ENCODE measurements at places on chromosomes 1 and 21. TPM values are rescaled to one million over a fixed set of nuclear protein-coding genes. Genes with fewer than 3 reads are reported as not detected.

- no peak for DNase-seq
- no peak overlapping the region for H3K27ac ChIP-seq
- H3K4me3 ChIP-seq, result no peak overlapping the region
- peaks cover 10% of the 10 kb centered on the region for H3K36me3 ChIP-seq
- no peaks in the 10 kb centered on the region for H3K27me3 ChIP-seq
- H3K4me1 ChIP-seq, result peaks cover 9% of the 10 kb centered on the region
Observed at GRCh38 chr1:110385369-110385768, 5.5 kb downstream of the SLC16A4 start.

GRCh38 chr1:214213136-214213535 is 67.8 kb upstream of the SMYD2 start:
- no peaks in the 10 kb centered on the region for H3K36me3 ChIP-seq
- DNase-seq, result no peak
- H3K4me3 ChIP-seq, result no peak overlapping the region

DNA sequence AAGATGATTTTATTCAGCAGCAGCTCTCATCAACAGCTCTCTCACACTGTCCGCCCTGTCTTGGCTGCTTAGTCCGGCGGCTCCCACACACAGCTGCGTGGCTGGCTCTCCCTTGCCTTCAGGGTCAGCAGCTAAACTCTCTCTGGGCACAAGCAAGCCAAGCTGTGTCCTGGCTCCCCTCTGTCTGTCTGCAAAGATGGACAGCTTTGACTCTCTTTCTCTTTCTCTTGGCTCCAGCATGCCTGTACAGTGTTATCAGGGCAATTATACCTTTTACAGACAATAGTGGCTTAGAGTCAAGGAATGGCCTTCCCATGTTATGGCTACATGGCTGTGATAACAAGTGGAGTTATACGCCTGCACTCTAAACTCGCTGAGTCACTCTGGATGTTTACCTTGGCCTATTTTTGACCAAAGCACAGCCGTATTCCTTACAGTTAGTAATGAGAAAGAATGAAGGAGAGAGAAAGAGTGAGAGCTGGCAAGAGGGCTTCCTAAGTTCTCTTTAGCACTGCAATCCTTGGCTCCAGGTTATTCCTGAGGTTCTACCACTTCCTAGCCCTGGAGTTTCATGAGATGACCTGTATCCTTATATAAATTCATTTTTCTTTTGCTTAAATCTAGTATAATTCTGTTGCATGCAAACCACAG is 59.9 kb upstream of the ZSWIM5 start:
- H3K27ac ChIP-seq, result peak overlapping the region; percentile 69
- H3K27me3 ChIP-seq, result no peaks in the 10 kb centered on the region
- no peak overlapping the region for H3K4me3 ChIP-seq
- peaks cover 11% of the 10 kb centered on the region for H3K4me1 ChIP-seq

DNA sequence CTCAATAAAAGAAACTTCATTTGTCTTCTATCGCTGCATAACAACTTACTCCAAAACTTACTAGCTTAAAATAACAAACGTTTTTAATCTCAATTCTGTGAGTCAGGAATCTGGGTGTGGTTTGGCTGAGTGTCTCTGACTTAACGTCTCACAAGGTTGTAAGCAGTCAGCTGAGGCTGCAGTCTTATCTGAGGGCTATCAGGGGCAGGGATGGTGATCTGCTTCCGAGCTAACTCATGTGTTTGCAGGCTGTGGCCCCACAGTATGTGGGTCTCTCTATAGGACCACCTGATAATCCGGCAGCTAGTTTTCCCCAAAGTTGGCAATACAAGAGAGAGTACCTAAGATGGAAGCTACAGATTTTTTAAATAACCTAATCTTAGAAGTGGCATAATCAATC is 234.2 kb upstream of the FGGY start:
- H3K36me3 ChIP-seq, result no peaks in the 10 kb centered on the region
- DNase-seq, result no peak
- no peak overlapping the region for H3K4me3 ChIP-seq
- H3K4me1 ChIP-seq, result no peaks in the 10 kb centered on the region
- no peaks in the 10 kb centered on the region for H3K27me3 ChIP-seq
- peak overlapping the region; percentile 74 for H3K27ac ChIP-seq

DNA sequence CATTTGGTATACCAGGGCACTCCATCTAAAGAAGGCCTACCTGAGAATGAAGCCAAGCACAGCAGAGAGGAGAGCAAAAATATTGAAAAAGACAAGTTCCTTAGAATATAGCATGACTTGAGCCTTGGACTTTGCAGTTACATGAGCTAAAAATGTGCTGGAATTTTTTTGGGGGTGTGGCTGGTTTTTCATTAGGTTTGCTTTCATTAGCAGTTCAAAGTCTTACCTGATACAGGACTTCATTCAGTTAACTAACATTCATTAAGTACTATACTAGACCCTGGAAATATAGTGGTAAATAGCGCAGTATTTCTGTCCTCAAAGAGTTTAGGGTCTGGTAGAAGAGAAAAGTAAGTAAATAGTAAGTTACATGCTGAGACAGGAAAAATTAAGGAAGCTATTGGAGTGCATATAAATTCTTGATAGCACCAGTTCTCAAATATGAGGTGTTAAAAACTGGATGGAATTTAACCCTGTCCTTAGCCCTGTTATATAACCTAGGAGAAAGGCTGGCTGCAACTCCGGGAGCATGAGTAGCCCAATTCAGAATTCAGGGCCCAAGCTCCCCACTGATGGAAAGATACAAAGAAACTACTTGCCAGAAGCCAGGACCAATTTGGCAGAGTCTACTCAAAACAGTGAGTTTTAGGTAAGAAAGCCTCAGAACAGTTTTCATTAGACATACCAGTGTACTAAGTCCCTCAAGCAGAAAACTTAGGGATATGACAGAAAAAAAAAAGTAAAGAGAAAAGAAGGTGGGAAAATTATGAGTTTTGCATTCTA is 3.1 kb upstream of the DOCK7 start:
- H3K4me1 ChIP-seq, result peaks cover 22% of the 10 kb centered on the region
- no peak overlapping the region for H3K4me3 ChIP-seq
- no peak overlapping the region for H3K27ac ChIP-seq
- no peak for DNase-seq
- no peaks in the 10 kb centered on the region for H3K27me3 ChIP-seq

- H3K4me1 ChIP-seq, result peaks cover 17% of the 10 kb centered on the region
- no peaks in the 10 kb centered on the region for H3K27me3 ChIP-seq
- H3K4me3 ChIP-seq, result no peak overlapping the region
- H3K36me3 ChIP-seq, result no peaks in the 10 kb centered on the region
- no peak for DNase-seq
Observed at GRCh38 chr21:43338951-43339350, 88.0 kb downstream of the SIK1 start.

Gene CTTNBP2NL
- total RNA-seq, result 59.4 TPM

DNA sequence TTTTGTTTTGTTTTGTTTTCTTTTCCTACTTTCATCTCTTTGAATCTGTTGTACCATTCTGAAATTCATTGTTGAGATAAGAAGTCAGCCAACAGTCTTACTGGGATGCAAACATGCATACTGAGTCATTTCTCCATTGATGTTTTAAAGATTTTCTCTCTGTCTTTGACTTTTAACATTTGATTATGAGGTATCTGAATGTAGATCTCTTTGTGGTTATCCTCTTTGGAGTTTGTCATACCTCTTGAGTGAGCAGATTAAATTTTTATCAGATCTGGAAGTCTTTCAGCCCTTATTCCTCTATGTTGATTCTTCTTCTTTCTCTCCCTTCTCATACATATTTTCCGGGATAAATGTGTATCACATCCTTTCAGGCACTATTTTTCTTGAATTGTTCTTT is 406.9 kb upstream of the NCAM2 start:
- H3K27me3 ChIP-seq, result no peaks in the 10 kb centered on the region
- H3K4me1 ChIP-seq, result no peaks in the 10 kb centered on the region
- H3K4me3 ChIP-seq, result no peak overlapping the region
- DNase-seq, result no peak

DNA sequence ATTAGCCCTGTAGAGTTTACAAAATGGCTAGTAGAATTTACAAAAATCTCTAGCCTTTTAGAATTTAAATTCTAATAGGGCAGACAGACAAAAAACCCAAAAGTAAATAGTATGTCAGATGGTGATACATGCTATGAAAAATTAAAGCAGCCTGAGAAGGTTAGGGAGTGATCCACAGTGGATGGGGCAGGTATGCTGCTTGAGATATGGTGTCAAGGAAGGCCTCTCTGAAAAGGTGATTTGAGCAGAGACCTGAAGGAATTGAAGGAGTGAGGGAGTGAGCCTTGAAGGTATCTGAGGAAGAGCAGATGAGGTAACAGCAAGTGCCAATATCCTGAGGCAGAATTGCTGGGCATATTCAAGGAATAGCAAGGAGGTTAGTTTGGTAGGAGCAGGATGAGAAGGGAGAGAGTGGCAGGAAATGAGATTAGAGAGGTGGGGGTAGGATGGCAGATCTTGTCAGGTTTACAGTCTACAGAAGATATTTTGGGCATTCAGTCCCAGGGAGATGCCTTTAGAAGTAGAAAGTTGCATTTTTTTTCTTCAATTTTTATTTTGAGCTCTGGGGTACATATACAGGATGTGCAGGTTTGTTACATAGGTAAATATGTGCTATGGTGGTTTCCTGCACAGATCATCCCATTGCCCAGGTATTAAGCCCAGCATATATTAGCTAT is 40.8 kb upstream of the DPH5 start:
- no peak overlapping the region for H3K4me3 ChIP-seq
- no peaks in the 10 kb centered on the region for H3K36me3 ChIP-seq
- H3K27me3 ChIP-seq, result no peaks in the 10 kb centered on the region
- H3K4me1 ChIP-seq, result no peaks in the 10 kb centered on the region
- no peak for DNase-seq
- H3K27ac ChIP-seq, result no peak overlapping the region

Gene GBP3
- 46.6 TPM for total RNA-seq

Gene PRDM16
- total RNA-seq, result 21.0 TPM

Gene LRRC38
- 0.17 TPM for total RNA-seq

GRCh38 chr1:4696161-4696745 is 41.8 kb downstream of the AJAP1 start:
- H3K27me3 ChIP-seq, result no peaks in the 10 kb centered on the region
- H3K36me3 ChIP-seq, result no peaks in the 10 kb centered on the region
- no peak overlapping the region for H3K4me3 ChIP-seq
- H3K4me1 ChIP-seq, result no peaks in the 10 kb centered on the region
- H3K27ac ChIP-seq, result no peak overlapping the region
- DNase-seq, result no peak

DNA sequence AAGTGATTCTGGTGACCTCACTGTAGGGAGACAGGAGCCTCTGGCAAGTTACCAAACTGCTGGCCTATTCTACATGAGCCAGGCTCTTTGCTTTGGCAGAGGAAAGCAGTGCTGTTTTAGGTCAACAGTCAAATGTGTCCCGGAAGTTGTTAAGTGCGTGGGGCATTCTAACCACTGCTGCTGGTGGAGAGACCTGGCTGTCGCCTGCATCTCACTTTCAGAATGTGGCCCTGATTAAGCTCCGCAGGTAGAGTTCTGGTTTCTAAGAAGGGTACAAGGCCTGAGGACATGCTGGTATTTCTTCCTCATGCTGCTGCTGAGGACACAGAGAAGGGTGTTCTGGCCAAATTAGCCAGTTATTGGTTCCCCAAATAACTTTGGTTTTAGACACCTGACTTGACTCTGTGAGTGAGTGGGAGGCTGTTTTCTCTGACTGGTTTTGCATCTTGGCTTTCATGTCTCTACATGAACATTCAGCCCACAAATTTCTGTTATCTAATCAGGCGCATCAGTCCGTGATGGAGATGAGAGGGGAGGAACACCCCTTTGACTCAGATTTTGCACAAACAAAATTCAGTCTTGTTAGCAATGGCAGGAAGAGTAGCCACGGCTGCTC is 120.8 kb downstream of the LMO4 start:
- no peaks in the 10 kb centered on the region for H3K27me3 ChIP-seq
- no peaks in the 10 kb centered on the region for H3K4me1 ChIP-seq
- H3K4me3 ChIP-seq, result no peak overlapping the region
- H3K36me3 ChIP-seq, result no peaks in the 10 kb centered on the region

- no peak for DNase-seq
- H3K27me3 ChIP-seq, result no peaks in the 10 kb centered on the region
- H3K4me3 ChIP-seq, result no peak overlapping the region
- H3K27ac ChIP-seq, result no peak overlapping the region
- no peaks in the 10 kb centered on the region for H3K4me1 ChIP-seq
- H3K36me3 ChIP-seq, result no peaks in the 10 kb centered on the region
Observed at GRCh38 chr1:210397252-210397651, 68.5 kb downstream of the HHAT start.

DNA sequence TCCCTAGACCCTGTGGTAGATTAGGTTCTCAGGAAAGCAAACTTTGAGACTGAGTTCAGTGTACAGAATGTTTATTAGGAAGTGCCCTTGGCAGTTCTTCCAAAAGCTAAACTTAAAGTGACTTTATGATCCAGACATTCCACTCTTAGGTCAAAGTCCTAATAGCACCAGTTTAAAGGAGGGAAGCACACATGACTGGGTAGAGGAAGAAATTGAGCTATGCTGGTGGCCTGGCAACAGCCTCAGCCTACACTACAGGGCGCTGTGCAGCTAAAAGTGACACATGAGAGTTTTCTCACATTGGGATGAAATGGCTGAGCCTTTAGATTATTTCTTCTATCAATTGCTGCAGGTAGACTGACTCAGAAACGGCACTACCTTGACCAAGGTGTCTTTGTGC is 280.4 kb downstream of the BRINP2 start:
- H3K36me3 ChIP-seq, result no peaks in the 10 kb centered on the region
- H3K27ac ChIP-seq, result no peak overlapping the region
- H3K4me1 ChIP-seq, result no peaks in the 10 kb centered on the region
- H3K27me3 ChIP-seq, result no peaks in the 10 kb centered on the region
- H3K4me3 ChIP-seq, result no peak overlapping the region
- DNase-seq, result no peak

- no peaks in the 10 kb centered on the region for H3K4me1 ChIP-seq
- no peak for DNase-seq
- no peaks in the 10 kb centered on the region for H3K27me3 ChIP-seq
- no peak overlapping the region for H3K4me3 ChIP-seq
- H3K27ac ChIP-seq, result no peak overlapping the region
Observed at GRCh38 chr1:159088546-159089183, 12.1 kb upstream of the AIM2 start.

Gene DEPDC1
- total RNA-seq, result 0.17 TPM

DNA sequence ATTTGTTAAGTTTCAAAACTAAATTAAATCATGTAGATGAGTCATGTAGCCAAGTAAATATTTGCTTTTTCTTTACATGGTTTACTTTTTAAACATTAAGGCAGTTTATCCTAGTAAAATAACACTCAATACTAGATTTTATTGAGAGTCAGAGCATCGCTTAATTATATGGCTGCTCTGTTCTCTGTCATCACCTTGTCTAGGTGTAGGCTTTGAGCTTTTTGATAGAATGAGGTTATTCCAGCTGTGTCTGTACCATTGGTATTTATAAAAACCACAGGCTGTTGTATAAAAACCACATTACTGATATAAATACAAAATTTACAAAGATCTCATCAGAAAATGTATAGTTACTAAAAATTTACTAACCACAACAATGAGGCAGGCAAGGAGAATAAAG is 42.5 kb upstream of the GPR52 start:
- H3K27me3 ChIP-seq, result no peaks in the 10 kb centered on the region
- DNase-seq, result no peak
- H3K27ac ChIP-seq, result no peak overlapping the region
- H3K36me3 ChIP-seq, result no peaks in the 10 kb centered on the region
- no peak overlapping the region for H3K4me3 ChIP-seq
